ENCODE measurements at places on chromosomes 6 and 20. TPM values are rescaled to one million over a fixed set of nuclear protein-coding genes. Genes with fewer than 3 reads are reported as not detected.

DNA sequence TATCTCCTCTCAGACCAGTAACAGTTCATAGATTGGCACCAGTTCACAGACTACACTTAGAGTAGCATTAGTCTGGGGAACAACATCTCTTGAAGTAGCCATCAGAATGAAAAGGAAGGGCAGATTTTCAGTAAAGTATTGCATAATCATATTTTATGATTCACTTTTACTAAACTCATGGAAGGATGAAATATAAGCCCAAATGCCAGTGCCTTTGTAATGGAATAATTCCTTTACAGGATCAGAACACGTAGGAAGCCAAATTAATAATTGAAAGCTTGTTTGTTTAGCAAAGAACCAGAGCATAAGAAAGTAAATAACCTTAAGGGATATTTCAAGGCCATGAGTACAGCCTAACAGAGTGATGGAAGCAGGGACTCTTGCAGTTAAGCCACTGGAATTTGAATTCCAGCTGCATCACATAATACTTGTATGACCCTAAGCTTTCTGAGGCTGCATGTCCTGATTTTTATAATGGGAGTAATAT lies 11.4 kb upstream of the LOC128125822 start:
- DNase-seq = no peak

- no peak for DNase-seq
Observed at GRCh38 chr20:58546756-58547622, 31.8 kb upstream of the APCDD1L start.

Gene DDO
- 4.7 TPM for total RNA-seq

Gene ZNF512B
- total RNA-seq = 12.7 TPM
